ENCODE measurements at places on chromosomes 3 and 15.
A peak's percentile ranks its signal among the peaks of the same experiment; 100 is the strongest.

GRCh38 chr3:71854706-71855105 is 69.8 kb upstream of the PROK2 start:
- DNase-seq = no peak

DNA sequence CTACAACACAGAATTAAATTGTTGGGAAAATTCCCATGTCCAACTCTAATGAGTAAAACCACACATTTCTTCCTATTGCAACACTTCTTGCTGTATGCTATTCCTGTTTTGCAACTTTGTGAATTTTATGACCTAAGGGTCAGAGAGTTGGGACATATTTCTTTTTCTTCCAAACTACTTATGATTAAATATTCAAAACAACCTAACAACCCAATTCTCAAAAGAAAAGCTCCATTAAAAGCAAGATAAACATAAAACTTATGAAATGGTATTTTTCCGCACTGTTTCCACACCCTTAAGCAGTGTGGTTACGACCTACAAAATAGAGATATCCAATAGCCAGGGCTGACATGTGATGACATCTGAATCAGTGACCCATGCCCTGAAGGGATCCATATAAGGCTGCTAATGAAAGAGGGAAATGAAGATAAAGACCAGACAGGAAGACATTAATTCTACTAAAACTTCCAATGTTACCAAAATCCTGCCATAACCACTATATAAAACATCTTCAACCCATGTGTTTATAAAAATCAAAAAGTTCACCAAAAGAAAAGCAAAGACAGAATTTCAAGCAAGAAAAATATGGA is 45.6 kb downstream of the DMXL2 start:
- no peak for DNase-seq

GRCh38 chr3:160893207-160893606 is 137.2 kb downstream of the PPM1L start:
- DNase-seq = no peak

GRCh38 chr3:150036780-150037179 is 66.1 kb upstream of the PFN2 start:
- DNase-seq = no peak

- no peak for DNase-seq
These were observed 62.9 kb upstream of the MCF2L2 start for GRCh38 chr3:183491109-183491922.

DNA sequence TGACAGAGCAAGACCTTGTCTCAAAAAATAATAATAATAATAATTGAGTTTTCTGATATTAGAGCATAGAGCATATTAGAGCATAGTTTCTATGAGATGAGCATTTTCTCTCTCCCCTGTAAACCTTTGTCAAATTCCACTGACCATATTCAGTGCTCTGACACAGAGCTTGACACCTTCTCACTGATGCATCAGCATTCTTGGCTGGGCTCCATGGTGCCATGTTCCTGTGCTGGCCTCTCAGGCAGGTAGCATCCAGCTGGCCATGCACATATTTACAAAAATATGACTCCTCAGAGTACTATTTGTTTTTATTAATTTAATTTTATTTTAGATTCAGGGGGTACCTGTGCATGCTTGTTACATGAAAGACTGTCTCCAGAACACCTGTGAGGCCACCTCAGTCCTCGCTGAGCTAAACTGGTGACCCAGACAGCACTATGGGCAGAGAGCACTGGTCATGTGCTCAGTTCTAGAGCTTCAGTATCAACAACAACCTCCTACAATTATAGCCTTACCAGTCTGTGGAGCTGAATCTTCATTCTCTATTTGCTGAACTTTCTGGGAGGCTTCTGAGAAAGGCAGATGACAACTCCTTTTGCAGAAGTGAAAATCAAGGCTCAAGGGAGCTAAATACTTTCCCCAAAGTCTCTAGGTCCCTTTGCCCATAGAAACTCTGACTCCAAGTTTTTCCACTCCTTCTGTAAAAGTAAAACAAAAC is 21.6 kb upstream of the SLC28A2 start:
- no peak for DNase-seq

DNA sequence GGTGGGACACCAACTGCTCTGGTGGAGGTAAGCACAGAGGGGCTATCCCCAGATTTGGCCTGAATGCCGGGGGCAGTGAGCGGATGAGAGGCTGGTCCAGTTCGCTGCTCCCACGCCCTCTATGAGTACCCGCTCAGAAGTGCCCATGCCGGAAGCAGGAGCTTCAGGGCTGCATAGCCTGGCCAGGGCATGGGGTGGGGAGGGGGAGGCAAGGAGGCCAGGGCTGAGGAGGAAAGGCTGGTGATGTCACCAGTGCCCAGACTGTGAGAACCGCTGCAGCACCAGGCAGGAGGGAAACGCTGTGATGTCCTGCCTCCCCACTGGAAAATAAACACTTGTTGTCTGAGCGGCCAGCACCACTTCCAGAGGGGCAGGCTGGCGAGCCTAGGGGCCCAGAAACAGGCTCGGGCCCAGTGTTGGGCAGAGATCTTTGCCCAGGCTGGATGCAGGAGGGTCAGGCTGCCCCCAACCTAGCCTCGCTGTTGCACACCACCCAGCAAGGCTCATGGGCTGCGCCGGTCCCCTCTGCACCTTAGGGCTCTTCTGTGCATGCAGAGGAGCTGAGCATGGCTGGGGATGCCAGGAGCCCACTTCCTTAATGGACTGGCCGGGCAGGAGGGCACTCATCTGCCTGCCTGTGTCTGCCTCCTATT is 10.9 kb upstream of the DLL4 start:
- no peak for DNase-seq

DNA sequence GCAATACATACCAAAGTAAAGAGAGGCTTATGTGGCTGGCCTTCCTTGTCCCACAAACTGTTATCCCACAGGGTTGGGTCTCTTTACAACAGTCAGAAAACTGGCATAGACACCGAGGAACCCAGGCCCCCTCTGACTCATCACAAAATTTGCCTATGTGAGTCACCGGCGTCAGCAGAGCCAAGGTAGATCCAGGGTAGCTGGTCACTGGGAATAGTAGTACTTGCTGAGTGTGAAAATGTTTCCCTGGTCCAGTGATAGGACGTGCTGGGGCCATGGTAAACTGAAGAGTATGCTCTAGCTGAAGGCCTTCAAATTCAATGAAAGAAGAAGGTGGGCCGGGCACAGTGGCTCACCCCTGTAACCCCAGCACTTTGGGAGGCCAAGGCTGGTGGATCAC is 27.1 kb upstream of the SKIL start:
- no peak for DNase-seq

DNA sequence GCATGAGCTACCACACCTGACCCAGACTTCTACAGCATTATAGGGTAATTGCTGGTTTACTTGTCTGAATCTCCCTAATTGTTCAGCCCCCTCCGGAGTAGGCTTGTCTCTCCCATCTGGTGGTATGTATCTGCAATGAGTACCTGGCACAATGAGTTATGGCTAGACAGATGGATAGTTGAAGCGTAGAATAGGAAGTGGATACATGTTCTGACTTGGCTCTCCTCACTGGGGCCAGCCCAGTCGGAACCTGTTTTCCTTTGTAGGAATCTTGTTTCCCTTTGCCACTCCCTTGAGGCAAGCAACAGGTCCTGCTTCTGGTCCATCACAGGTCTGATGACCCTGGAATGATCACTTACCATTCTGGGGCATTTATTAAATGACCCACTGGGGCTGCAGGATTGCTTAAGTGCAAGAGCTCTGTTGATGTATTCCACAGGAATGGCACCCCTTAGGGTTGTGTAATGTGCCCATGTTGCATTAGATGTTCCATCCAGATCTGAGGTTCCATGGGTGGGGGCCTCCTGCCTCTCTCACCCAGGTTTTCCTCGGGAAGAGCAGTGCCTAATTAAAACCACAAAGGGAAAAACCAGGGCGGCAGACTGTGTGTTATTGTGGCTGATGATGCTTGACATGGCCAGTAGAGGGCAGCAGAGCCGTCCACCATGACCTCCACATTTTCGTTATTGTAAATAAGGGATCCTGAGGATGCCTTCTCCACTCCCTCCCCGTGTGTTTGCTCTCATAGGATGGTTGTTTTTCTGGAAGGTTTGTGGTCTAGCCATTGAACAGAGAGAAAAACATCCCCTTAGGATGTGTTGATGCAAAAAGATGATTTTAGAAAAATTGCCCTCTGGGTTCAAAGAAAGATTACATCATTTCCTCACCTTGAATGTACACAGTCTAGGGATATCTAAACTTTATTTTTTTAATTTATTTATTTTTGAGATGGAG is 58.0 kb downstream of the CMTM8 start:
- peak; percentile 40 for DNase-seq

- no peak for DNase-seq
These were observed 436 bp downstream of the ADPGK start for GRCh38 chr15:72783004-72783639.

DNA sequence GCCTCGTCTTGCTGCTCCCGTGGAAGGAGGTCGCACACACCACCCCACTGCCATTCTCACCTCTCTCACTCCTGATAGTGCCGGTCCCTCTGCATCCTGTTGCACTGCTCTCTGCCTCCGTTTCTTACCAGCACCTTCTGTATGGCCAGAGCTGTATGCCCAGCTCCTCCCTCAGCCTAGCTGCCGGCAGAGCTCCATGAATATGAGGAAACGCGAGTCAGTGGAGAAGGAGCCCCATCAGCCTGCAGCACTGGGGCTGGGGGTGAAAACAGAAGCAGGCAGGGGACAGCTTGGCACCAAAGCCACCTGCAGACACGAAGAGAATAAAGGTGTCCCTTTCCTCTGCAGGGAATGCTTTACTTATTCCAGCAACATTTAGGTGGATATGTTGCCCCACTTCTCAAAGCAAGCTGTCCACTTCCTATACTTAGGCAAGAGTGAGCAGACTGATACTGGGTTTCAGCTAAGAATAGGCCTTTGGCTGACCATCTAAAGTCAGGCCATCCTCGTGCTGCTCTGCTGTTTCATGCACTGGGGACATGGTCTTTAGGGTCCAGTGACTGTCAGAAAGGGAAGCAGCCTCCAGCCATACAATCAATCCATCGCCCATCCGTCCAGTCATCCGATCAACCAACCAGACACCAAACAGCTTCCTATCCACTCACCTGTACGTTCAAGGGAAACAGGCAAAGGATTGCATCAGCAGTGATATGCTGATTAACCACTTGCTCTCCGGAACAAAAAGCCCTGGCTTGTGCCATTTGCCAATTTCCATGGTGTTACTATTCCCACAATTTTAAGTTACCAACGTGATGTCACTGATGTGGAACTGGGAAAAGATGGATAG is 222.7 kb downstream of the XXYLT1 start:
- no peak for DNase-seq

DNA sequence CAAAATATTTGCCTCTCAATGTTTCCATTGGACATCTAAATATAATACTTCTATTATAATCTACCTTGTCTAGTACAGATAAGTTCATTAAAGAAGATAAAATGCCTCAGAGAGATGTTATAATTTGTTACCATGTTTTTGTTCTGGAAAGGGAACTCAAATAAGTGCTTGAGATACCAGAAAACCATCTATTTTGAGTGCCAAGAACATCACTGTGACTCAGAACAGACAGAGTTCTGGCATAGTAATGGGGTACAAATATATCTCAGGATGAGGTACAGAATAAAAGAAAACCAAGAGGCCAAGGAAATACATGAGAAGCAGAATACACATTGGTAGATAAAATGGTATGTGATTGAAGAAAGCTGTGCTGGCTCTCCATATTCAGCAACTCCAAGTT is 58.9 kb downstream of the IMPG2 start:
- DNase-seq = no peak

DNA sequence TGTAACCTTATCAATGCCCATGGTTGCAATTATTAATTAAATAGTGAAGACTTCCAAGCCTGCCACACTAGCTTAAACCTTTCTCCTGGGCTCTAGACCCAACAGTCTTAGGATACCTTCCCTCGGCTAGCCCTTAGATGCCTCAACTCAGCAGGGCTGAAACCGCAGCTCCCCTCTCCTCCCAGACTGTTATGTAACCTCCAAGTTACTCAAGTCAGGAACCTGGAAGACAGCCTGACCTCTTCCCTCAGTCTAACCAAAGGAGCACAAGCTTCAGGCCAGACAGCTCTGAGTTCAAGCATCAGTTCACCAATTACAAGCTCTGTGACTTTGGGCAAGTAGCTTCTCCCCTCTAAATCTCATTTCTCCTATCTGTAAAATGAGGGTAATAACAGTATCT is 70.5 kb upstream of the HACD2 start:
- DNase-seq = no peak

DNA sequence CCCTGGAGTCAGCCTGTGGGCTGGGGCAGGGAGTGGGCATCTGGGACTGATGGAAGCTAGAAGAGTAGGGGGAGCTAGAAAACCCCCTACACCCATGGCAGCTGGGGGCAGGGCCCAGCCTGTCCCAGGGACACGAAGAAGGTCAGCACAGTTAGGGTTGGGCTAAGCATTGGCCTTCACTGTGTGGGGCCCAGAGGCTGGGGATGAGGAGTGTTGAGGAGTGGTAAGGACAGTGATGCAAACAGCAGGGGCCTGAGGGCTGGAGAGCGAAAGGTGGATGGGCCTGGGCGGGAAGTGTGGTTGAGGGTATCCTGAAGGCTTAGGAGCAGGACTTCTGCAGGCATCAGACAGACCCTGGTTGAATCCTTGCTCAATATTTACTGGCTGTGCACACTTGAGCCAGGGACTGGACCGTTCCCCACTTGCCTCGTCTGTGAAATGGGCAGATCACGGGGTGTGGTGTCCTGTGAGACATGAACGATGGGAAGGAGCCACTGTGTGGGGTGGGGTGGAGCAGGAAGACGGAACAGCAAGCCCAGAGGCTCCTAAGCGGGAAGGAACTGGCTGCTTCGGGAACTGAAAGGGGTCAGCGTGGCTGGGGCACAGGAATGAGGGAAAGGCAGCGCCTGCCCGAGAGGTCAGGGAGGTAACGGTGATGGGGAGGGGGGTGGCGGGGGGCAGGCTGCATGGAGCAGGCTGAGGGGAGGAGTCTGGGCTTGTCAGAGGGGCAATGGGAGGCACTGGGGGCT is 7.3 kb downstream of the PRKCD start:
- no peak for DNase-seq

DNA sequence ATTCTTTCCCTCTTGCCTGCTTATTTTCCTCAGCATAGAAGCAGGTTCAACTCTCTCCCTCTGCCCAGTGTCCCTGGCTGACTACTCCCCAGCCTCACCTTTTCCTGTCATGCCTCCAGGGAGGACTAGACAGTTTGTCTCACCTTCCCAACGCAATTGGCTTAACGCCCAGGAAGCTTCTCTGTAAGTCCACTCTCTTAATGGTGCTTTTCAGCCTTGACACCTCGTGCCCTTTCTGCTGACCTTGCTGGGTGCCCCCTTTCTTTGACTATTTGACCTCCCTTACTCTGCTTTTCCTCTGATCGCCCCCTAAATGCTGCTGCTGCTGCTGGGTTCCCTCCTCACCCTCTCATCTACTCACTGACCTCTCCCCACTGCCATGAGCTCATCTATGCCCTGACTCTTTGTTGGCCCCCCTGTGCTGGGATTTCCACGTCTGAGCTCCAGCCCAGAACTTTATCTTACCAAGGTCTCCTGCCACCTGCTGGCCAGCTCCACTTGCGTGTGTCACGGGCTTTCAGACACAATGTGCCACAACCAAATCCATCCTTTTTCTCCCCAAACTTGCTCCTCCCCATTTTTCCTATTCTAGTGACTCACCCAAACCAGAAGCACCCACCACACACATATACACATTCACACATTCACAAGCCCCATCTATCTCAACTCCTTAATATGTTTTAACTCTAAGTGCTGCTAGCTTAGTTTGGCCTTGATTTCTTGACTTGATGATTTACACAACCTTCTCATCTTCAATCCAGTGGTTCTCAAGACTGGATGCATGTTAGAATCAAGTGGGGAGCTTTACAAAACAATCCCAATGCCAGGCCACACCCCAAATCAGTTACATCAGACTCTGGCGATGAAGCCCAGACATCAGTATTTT is 16.6 kb downstream of the EPB42 start:
- no peak for DNase-seq
